ENCODE measurements at places on chromosomes 4 and X. TPM values are rescaled to one million over a fixed set of nuclear protein-coding genes. Genes with fewer than 3 reads are reported as not detected.

Gene PNMA6E
- total RNA-seq = not detected

- no peaks in the 10 kb centered on the region for H3K27me3 ChIP-seq
- no peak for DNase-seq
- H3K4me3 ChIP-seq = no peak overlapping the region
- H3K4me1 ChIP-seq = no peaks in the 10 kb centered on the region
Measured at GRCh38 chr4:81564025-81564424, 92.3 kb upstream of the RASGEF1B start.

DNA sequence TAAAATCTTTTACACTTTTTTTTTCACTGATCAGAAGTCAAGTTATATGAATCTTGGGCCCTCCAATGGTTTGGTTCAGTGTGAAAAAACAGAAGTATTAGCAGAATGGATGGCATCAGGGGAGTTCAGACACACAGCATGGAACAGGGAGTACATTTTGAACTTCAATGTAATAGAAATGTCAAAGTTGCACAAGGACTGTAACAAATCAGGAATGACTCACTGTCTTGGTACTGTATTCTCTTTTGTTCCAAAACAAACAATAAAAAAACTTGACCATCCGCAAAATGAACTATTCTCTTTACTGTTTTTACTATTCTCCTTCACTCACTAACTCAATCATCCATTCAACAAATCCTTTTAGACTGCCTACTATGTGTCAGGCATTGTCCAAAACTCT lies 401.0 kb downstream of the FSTL5 start:
- no peak for DNase-seq
- no peaks in the 10 kb centered on the region for H3K4me1 ChIP-seq
- no peak overlapping the region for H3K27ac ChIP-seq
- H3K4me3 ChIP-seq = no peak overlapping the region
- no peaks in the 10 kb centered on the region for H3K36me3 ChIP-seq
- no peaks in the 10 kb centered on the region for H3K27me3 ChIP-seq

Gene TREX2
- total RNA-seq = 1.2 TPM

GRCh38 chrX:148540114-148540513 lies 39.7 kb downstream of the AFF2 start:
- no peaks in the 10 kb centered on the region for H3K27me3 ChIP-seq
- H3K4me3 ChIP-seq = no peak overlapping the region
- no peak for DNase-seq
- H3K36me3 ChIP-seq = no peaks in the 10 kb centered on the region

GRCh38 chr4:103050736-103051436 lies 25.7 kb downstream of the SLC9B2 start:
- no peaks in the 10 kb centered on the region for H3K4me1 ChIP-seq
- no peak overlapping the region for H3K4me3 ChIP-seq
- no peaks in the 10 kb centered on the region for H3K36me3 ChIP-seq
- no peaks in the 10 kb centered on the region for H3K27me3 ChIP-seq
- no peak overlapping the region for H3K27ac ChIP-seq

Gene IGSF1
- total RNA-seq = not detected

GRCh38 chrX:46325312-46325877 lies 219.8 kb downstream of the ZNF674 start:
- H3K27ac ChIP-seq = peak overlapping the region; percentile 7
- DNase-seq = no peak
- H3K36me3 ChIP-seq = no peaks in the 10 kb centered on the region

GRCh38 chr4:70849291-70849690 lies 9.6 kb upstream of the GRSF1 start:
- no peak for DNase-seq
- no peak overlapping the region for H3K27ac ChIP-seq
- H3K27me3 ChIP-seq = no peaks in the 10 kb centered on the region
- H3K36me3 ChIP-seq = no peaks in the 10 kb centered on the region
- no peak overlapping the region for H3K4me3 ChIP-seq

Gene PTCHD1
- total RNA-seq = 2.1 TPM

Gene GABRB1
- total RNA-seq = not detected

DNA sequence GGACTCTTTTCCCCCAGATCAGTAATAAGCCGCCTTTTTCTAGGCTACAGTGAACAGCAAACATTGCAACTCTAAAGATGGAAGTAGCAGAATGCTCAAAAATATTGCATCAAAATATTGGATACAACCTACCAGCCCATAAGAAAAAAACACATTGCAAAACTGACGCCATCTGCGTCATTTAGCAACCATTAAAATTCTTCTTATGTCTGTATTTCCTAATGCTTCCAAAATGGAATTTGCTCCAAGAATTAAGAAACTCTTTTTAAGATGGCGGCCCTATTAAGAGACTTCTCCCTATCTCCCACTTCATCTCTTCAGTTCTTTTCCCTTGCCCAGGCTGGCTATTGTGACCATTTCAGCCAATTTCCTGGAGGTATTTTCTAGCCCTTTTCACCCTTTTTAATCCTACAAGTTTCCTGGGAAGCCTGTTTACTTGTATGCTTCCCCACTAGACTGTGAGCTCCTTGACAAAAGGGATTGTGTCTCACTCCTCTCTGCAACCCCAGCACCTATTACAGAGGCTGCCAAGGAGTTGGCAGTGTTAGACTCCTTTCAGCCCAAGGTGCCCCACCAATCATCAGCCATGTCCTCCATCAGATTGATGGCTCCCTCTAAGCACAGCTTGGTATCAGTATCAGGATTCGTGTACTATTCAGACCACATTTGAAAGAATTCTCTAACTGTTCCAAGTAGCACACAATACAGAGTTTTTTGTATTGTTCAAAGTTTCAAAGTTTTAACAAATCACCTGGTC lies 4.4 kb downstream of the GPC3 start:
- H3K36me3 ChIP-seq = no peaks in the 10 kb centered on the region
- H3K4me1 ChIP-seq = peaks cover 6% of the 10 kb centered on the region
- H3K4me3 ChIP-seq = no peak overlapping the region
- H3K27me3 ChIP-seq = no peaks in the 10 kb centered on the region
- DNase-seq = no peak

Gene CITED1
- not detected for total RNA-seq

GRCh38 chr4:140162596-140162995 lies 8.6 kb upstream of the MAML3 start:
- DNase-seq = no peak
- no peaks in the 10 kb centered on the region for H3K4me1 ChIP-seq
- H3K4me3 ChIP-seq = peak overlapping the region; percentile 26
- no peak overlapping the region for H3K27ac ChIP-seq
- H3K36me3 ChIP-seq = no peaks in the 10 kb centered on the region

- no peaks in the 10 kb centered on the region for H3K27me3 ChIP-seq
- H3K4me1 ChIP-seq = no peaks in the 10 kb centered on the region
- H3K36me3 ChIP-seq = no peaks in the 10 kb centered on the region
- no peak overlapping the region for H3K4me3 ChIP-seq
Measured at GRCh38 chr4:35087218-35087617, 1157.1 kb downstream of the ARAP2 start.

Gene SMIM20
- total RNA-seq = 7.5 TPM

- H3K4me1 ChIP-seq = peaks cover 47% of the 10 kb centered on the region
- DNase-seq = peak; percentile 98
- H3K4me3 ChIP-seq = peak within 1 kb of the TSS; percentile 100
- peaks cover 45% of the 10 kb centered on the region for H3K36me3 ChIP-seq
- peak within 1 kb of the TSS; percentile 93 for H3K27ac ChIP-seq
Measured at GRCh38 chrX:1391707-1392375, at the start of gene SLC25A6. Gene SLC25A6, minus strand, starts transcription at chrX:1392113. Its CDS starts 104 bp downstream, at chrX:1392009.

DNA sequence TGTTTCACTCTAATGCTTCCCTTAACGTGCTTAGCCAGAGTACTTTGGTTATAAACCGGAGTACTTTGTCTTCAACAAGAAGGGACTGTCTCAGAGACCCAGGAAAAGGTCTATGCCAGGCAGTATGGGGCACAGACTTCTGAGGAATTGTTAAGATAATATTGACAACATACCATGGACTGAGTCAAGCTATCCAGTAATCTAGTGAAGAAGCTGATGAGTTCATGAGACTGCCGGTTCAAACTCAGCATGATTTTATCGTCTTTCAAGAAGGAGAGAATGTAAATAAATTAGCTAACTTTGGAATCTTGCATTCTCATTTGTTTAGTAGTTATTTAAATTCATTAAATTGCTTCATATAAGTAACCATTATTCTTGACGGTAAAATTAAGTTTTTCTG lies 546.1 kb downstream of the PPP4R3C start:
- H3K4me3 ChIP-seq = no peak overlapping the region
- no peaks in the 10 kb centered on the region for H3K27me3 ChIP-seq
- H3K27ac ChIP-seq = no peak overlapping the region
- H3K4me1 ChIP-seq = no peaks in the 10 kb centered on the region

DNA sequence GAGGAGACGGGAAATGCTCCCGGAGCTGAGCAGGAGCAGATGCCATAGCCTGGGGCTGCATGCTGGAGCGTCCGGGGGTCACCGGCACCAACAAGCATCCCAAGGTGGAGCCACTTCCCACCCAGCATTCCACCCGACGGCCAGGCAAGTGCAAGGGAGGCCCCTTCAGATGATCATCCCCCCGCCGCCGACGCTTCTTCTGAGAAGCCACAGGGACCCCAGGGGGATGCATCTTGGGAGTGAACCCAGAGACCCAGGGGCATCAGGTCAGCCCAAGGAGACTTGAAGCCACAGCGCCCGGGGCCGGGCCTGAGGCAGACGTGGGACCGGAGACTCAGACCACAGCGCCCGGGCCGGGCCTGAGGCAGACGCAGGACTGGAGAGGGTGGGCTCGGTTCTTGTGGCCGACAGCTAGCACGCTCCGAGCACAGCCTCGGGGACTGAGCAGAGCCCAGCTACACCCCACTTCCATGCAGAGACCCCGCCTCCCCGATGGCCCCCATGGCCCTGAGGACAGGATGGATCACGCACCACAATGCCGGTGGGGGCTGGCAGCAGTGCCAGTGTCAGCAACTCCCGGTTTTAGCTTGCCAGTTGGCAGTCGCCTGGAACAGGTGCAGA lies 33.0 kb upstream of the CPLX1 start:
- H3K36me3 ChIP-seq = peaks cover 35% of the 10 kb centered on the region
- no peak overlapping the region for H3K27ac ChIP-seq
- DNase-seq = no peak
- H3K4me3 ChIP-seq = no peak overlapping the region

GRCh38 chr4:113582737-113583136 lies 178.8 kb downstream of the CAMK2D start:
- no peak for DNase-seq
- H3K27me3 ChIP-seq = no peaks in the 10 kb centered on the region
- H3K4me1 ChIP-seq = peaks cover 3% of the 10 kb centered on the region
- no peak overlapping the region for H3K27ac ChIP-seq
- no peak overlapping the region for H3K4me3 ChIP-seq

GRCh38 chr4:84733343-84734033 lies 150.6 kb downstream of the CDS1 start:
- no peak overlapping the region for H3K27ac ChIP-seq
- H3K4me1 ChIP-seq = no peaks in the 10 kb centered on the region
- no peaks in the 10 kb centered on the region for H3K27me3 ChIP-seq
- DNase-seq = no peak

DNA sequence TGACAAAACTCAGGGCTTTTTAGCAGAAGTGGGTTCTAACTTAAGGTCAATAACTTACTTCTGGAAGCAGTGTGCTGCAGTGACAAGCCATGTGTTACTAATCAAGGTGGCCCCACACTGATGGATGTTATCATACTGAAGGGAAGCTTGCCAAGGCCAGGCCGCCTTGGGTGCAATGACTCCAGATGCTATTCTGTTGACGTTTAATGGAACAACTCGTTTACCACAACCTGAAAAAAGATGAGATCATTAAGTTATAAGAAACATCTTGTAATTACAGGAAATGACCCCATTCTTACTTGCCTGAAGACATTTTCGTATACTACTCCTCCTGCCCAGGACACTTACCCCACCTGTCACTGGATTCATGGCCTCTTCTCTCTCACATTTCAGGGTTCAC lies 38.9 kb upstream of the TMPRSS11D start:
- DNase-seq = no peak
- H3K27ac ChIP-seq = no peak overlapping the region

DNA sequence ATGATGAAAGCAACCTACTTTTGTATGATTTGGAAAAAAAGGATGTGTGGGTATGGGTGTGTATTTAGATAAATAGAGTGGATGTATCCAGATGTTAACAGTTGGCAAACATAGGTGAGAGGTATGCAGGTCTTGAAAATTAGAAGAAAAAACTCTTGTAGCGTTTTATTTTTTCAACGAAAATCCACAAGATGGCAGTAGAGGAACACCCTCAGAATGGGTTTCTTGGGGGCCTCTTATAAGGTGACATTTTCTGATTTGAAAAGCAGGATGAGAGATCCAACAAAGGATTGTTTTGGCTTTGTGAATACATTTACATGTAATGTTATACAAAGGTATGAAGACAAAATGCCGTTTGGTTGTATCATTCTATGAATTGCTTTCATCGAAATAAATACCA lies 68.3 kb downstream of the FMR1NB start:
- no peaks in the 10 kb centered on the region for H3K4me1 ChIP-seq
- H3K36me3 ChIP-seq = no peaks in the 10 kb centered on the region
- H3K4me3 ChIP-seq = no peak overlapping the region
- H3K27me3 ChIP-seq = no peaks in the 10 kb centered on the region
- no peak for DNase-seq
- no peak overlapping the region for H3K27ac ChIP-seq

Gene PDCL2
- total RNA-seq = not detected

Gene NEUROG2
- not detected for total RNA-seq

Gene ARSJ
- 8.7 TPM for total RNA-seq

DNA sequence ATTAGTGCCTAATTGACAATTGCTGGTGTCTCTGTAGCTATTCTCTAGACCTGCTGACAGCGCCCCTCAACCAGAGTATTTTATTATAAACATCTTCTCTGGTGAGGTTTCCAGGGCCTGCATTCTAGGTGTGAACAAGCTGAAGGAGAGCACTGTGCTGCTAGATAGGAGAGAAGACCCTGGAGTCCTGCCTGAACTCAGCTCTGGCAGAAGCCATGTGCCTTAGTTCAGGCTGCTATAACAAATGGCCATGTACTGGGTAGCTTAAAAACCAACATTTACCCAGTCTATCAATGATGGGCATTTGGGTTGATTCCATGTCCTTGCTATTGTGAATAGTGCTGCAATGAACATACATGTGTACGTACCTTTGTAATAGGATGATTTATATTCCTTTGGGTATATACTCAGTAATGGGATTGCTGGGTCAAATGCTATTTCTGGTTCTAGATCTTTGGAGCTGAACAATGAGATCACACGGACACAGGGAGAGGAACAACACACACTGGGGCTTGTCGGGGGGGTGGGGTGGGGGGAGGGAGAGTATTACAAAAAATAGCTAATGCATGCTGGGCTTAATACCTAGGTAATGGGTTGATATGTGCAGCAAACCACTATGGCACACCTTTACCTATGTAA lies 185.5 kb upstream of the CPEB2 start:
- H3K4me1 ChIP-seq = no peaks in the 10 kb centered on the region
- no peak overlapping the region for H3K27ac ChIP-seq

GRCh38 chr4:74018771-74019170 lies 19.7 kb downstream of the CXCL3 start:
- H3K27ac ChIP-seq = peak overlapping the region; percentile 32
- no peaks in the 10 kb centered on the region for H3K36me3 ChIP-seq
- no peak for DNase-seq
- H3K4me1 ChIP-seq = no peaks in the 10 kb centered on the region

GRCh38 chr4:16759931-16760582 lies 138.4 kb downstream of the LDB2 start:
- H3K4me3 ChIP-seq = no peak overlapping the region
- H3K27me3 ChIP-seq = no peaks in the 10 kb centered on the region
- no peaks in the 10 kb centered on the region for H3K36me3 ChIP-seq

Gene ARHGEF9
- total RNA-seq = 20.2 TPM
